Upper lobe of right lung (tissue), 1 donor: ENCODE measurements at places on chromosomes 2 and 18. TPM values are rescaled to one million over a fixed set of nuclear protein-coding genes. Genes with fewer than 3 reads are reported as not detected.

CPO gene
- not detected for total RNA-seq

DNA sequence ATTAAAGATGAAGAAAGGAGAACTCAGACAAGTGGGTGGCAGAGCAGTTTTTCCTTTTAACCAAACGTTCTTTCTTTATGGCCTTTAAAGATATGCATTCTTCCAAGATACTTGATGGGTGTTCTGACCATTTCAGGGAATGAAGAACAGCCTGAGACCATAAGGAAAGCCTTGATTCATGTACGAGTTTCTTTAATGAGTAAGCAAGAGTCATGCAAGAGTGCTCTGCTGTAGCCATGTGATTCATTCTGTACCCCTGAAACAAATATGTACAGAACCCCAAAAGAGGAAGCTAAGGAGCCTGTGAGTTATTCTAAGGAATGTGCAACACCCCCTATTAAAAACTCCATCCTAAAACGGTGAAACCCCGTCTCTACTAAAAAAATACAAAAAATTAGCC lies 372.8 kb downstream of the MTX2 start:
- peaks cover 78% of the 10 kb centered on the region for H3K27me3 ChIP-seq
- no peaks in the 10 kb centered on the region for H3K36me3 ChIP-seq
- no peak overlapping the region for H3K4me3 ChIP-seq
- peaks cover 7% of the 10 kb centered on the region for H3K4me1 ChIP-seq
- H3K27ac ChIP-seq: no peak overlapping the region
- no peak for DNase-seq

DNA sequence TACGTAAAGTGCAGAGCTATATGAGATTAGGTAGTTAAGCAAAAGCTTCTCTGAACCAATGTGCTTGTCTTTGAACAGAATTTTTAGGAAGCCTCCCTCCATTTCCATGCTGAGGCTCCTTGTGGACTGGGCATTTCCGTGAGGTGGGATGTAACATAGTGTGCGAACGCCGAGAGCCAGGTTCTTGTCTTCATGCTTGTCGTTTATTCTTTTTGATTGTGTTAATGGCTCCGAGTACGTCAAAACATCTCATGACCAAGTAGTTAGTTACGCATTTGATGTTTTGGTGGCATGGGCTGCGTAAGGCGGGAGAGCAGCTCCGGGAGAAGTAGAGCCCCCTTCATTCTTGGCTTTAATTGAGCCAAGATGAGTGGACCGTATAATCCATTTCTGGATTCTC lies 32.9 kb downstream of the DGKD start:
- H3K27me3 ChIP-seq: no peaks in the 10 kb centered on the region
- peaks cover 23% of the 10 kb centered on the region for H3K36me3 ChIP-seq
- no peak for DNase-seq
- H3K27ac ChIP-seq: peak overlapping the region; percentile 59

GNLY gene
- 18.5 TPM for total RNA-seq

EPHA4 gene
- total RNA-seq: 31.9 TPM

DNA sequence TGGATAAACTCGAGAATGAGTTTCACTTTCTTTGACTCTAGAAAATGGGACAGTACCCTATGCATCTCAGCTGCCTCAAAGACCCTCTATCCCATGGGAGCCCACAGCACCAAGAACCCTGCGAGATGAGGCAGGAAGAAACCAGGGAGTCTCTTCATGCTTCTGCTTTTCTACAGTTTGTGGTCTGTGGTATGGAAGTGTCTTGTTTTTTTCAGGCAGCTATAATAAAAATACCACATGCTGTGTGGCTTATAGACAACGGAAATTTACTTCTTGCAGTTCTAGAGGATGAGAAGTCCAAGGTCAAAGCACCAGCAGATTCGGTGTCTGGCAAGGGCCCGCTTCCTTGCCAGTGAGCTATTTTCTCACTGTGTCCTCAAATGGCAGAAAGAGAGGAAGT lies 257.9 kb downstream of the SUCLG1 start:
- no peak overlapping the region for H3K4me3 ChIP-seq
- no peak for DNase-seq
- H3K27me3 ChIP-seq: no peaks in the 10 kb centered on the region
- no peaks in the 10 kb centered on the region for H3K36me3 ChIP-seq

STPG4 gene
- total RNA-seq: not detected

GRCh38 chr18:35076135-35076924 lies 35.1 kb downstream of the MAPRE2 start:
- H3K27me3 ChIP-seq: no peaks in the 10 kb centered on the region
- DNase-seq: no peak
- H3K36me3 ChIP-seq: no peaks in the 10 kb centered on the region
- no peak overlapping the region for H3K27ac ChIP-seq

DNA sequence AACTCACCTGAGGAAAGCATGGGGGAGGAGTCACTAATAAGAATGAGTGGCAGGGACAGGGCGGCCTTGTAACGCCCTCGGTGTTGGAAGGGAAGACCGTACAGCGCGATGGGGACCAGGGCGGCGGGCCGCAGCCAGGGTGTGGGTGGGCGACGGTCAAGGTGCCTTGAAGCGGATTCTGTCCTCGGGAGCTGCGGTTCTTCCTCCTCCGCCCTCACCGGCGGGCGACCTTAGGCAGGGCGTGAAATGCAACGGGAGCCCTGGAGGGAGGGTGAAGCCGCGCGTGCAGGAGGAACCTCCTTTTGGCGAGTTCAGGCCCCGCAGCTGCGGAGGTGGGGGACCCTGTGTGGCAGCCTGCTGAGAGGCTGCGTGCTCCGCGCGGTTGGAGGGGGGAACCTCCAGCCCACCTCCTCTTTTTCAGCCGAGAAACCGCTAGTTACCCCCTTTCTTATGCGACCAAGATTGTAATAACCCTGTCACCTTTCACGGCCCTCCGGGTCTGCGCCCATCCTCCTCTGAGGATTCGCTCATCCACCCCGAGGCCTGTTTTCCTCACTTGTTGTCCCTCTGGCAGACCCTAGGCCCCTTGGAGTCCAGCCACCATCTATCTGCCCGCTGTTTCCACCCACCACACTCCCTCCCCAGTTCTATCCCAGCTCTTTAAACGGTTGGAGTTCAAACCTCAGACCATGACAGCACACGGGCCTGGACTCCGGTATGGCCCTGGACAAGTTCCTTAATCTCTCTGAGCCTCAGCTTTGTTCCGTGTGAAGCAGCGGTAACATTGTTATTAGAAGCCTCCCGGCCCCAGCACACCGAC lies 823 bp upstream of the RNU2-63P start:
- no peaks in the 10 kb centered on the region for H3K4me1 ChIP-seq
- peak overlapping the region; percentile 89 for H3K27ac ChIP-seq
- peak overlapping the region; percentile 64 for H3K4me3 ChIP-seq
- H3K36me3 ChIP-seq: no peaks in the 10 kb centered on the region
- peak; percentile 82 for DNase-seq

GRCh38 chr2:56099963-56100362 lies 83.8 kb upstream of the CCDC85A start:
- no peak for DNase-seq
- no peaks in the 10 kb centered on the region for H3K4me1 ChIP-seq
- H3K36me3 ChIP-seq: no peaks in the 10 kb centered on the region
- H3K27ac ChIP-seq: no peak overlapping the region
- no peaks in the 10 kb centered on the region for H3K27me3 ChIP-seq
- H3K4me3 ChIP-seq: no peak overlapping the region

- no peak for DNase-seq
- H3K27me3 ChIP-seq: no peaks in the 10 kb centered on the region
- peaks cover 12% of the 10 kb centered on the region for H3K4me1 ChIP-seq
- no peaks in the 10 kb centered on the region for H3K36me3 ChIP-seq
- no peak overlapping the region for H3K27ac ChIP-seq
Measured at GRCh38 chr2:209523041-209523740, 99.3 kb downstream of the MAP2 start.
